ENCODE measurements at places on chromosomes 6 and 20.

DNA sequence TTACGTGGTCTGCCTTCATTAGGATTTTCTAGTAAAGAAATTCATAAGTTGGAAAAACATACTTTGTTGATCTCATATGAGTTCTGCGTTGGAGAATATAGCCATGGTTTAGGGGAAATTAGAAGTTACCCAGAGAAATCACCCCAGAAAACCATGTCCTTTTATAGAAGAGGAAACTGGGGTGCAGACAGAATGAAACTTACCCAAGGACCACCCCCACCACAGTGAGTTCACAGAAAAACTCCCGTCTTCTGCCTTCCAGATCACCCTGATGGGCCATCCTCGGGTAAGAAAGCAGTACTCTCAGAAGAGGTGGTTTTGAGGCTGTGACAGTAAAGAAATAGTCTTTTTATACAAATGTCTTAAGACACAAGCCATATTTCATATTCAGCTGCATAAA, 25.1 kb upstream of the MAFB start:
- no peak for DNase-seq

- DNase-seq = no peak
These were observed 1.1 kb upstream of the ZNF343 start for GRCh38 chr20:2509794-2510193.

- no peak for DNase-seq
These were observed 166.5 kb upstream of the MYLIP start for GRCh38 chr6:15962449-15962764.

GRCh38 chr6:129929433-129929832, 68.3 kb upstream of the TMEM244 start:
- no peak for DNase-seq

DNA sequence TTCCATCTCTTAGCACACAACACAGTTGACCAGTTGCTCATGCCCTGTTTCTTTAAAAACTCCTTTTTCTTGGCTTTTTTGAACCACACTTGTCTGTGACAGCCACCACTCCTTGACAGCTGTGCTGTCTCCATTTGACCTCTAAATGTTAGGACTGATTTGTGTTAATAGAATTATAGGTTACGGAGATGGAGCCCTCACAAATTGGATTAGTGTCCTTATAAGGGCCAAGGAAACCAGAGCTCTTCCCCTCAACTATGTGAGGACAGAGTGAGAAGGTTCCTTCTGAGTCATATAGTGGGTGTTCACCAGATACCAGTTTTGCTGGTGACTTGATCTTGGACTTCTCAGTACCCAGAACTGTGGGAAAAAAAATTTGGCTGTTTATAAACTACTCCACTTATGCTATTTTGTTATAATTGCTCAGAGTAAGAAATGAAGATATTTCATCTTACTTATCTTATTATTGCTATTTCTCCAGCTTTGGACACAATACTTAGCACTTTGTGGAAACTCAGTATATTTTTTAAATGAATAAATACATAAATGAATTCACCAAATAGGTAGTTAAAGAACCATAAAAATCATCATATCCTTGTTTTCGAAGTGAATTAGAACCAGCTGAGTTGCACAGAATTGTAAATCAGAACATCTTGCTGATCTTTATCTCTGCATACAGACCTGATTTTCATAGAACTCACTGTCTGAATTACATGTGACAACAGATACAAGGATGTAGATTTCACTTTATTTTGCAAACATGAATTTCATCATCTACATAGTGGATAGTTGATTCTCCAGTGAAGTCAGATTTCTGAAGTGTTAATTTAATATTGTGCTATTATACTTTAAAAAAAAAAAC, 598.5 kb upstream of the IRAK1BP1 start:
- DNase-seq = no peak

- DNase-seq = peak; percentile 65
These were observed 507 bp upstream of the VGLL2 start for GRCh38 chr6:117264692-117265409.

- DNase-seq = no peak
These were observed 127.1 kb upstream of the ZNF184 start for GRCh38 chr6:27599859-27600532.

Measured in stimulated activated naive B cell treated with anti-CD40 and anti-IgM and Interleukin-4, amounts not matched to agents 10 μg/mL and 1 μg/mL and 100 μg/mL, for 72 hours (primary cell).